ENCODE measurements at places on chromosomes 13 and 19.

DNA sequence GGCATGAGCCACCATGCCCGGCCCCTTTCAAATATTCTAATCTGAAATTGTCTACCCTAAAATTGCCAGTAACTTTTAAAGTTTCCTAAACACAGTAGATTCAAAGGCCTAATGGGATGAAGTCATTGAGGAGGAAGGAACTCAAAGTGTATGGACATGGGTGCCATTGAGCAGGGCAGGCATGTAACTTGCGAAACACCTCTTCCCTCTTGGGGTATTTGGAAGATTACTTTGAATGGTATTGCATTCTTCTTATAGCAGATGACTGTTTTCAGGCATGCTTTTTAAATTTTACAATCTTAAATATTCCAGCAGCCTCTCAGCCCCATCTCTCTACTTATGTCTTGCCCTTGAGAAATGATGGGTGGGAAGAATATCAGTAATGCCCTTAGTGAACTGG is 21.0 kb downstream of the TM9SF2 start:
- DNase-seq, result no peak

- DNase-seq, result no peak
These were observed 803.6 kb downstream of the DIAPH3 start for GRCh38 chr13:59360108-59360507.

DNA sequence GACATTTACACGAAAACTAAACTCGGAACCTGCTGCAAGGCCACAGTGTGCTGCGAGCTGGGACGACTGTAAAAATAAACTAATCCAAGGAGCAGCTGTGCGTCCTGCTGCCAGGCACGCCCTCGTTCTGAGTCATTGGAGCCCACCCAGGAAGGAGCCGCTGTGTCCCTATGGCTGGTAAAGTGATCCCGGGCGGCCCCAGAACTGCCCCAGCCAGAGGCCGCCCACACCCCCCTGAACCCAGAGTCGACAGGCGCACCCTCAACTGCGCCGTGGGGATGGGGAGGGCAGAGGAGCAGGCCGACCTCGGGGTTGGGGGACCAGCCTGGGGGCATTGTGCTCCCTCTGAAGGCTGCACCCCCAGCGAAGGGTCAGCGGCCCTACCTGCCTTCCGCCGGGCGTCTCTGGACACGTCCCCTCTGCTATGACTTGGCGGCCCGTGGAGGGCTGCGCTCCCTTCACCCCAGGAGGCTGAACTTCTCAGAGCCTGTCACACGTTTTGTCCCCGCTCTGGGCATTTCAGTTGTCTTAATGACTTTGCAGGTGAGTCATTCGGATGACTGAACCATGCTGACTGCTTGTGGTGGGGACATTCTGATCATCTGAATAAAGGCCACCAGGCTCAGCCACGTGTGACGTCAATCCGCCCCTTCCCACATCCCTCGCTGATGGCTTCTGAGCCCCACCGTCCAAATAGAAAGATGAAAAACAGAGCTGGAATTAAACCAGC is 42.7 kb downstream of the ADPRHL1 start:
- no peak for DNase-seq

DNA sequence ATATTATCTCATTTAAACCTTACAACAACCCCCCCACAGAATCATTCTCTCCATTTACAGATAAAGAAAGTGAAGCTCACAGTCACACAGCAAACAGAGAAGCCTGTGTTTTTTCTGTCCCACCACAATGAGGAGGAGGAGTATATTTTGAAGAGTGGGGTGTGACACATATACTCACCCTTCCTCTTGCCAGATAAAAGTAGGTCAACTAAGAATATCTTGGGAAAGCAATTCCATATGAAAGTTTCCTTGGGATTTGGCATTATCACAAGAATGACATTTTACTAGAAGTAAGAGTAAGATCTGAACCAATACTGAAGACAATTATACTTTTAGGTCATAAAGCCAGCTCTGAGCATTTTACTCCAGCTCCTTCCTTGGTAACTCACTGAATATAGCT is 287.5 kb upstream of the HTR2A start:
- DNase-seq, result no peak

GRCh38 chr19:16841391-16841926 is 12.3 kb downstream of the SIN3B start:
- no peak for DNase-seq

DNA sequence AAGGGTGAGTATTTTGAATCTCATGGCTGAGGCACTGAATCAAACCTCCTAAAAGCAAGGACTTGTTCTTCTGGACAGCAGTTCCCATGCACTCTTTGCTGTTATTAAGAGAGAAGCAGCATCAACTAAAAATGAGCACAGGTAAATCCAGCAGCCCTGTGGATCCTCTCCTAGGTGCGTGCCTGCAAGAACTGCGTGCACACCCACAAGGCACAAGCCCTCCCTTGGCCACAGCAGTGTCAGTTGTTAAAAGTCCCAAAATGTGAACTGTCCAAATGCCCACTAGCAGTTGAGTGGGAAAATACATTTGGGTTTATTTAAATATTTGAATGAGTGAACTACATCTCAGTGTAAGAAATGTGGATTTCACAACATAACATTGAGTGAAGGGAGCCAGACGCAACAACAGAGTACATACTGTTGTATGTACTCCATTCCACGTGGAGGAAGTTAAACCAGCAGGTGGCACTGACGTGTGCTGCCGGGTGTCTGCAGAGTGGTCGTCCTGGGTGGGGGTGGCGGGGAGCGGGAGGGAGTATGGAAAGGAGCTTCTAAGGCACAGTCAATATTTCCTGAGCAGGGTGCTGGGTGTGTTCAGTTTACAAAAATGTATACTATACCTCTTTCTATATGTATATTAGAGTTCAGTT is 266.4 kb downstream of the NALCN start:
- DNase-seq, result no peak

GRCh38 chr13:23488442-23488841 is 54.9 kb upstream of the SACS start:
- DNase-seq, result peak; percentile 70

- no peak for DNase-seq
These were observed 7.5 kb upstream of the TNFSF14 start for GRCh38 chr19:6677495-6677882.

- no peak for DNase-seq
These were observed 7.9 kb upstream of the RNASEH2B start for GRCh38 chr13:50901701-50902100.

- no peak for DNase-seq
These were observed 737 bp downstream of the XRCC1 start for GRCh38 chr19:43574424-43575155.

DNA sequence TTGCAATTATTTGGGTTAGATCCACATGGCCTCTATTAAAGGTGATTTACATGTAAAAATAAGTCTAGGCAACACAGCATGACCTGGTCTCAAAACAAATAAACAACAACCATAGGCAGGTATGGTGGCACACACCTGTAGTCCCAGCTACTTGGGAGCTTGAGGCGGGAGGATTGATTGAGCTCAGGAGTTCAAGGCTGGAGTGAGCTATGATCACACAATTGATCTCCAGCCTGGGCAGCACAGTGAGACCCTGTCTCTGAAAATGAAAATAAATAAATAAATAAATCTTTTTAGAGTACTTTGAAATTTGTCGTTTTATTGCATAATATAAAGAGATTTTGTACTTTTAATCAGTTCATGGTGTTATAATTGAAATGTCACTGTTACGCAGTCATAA is 93.3 kb downstream of the PAN3 start:
- DNase-seq, result no peak

- no peak for DNase-seq
These were observed 57.9 kb upstream of the VSTM2B start for GRCh38 chr19:29467824-29468401.

DNA sequence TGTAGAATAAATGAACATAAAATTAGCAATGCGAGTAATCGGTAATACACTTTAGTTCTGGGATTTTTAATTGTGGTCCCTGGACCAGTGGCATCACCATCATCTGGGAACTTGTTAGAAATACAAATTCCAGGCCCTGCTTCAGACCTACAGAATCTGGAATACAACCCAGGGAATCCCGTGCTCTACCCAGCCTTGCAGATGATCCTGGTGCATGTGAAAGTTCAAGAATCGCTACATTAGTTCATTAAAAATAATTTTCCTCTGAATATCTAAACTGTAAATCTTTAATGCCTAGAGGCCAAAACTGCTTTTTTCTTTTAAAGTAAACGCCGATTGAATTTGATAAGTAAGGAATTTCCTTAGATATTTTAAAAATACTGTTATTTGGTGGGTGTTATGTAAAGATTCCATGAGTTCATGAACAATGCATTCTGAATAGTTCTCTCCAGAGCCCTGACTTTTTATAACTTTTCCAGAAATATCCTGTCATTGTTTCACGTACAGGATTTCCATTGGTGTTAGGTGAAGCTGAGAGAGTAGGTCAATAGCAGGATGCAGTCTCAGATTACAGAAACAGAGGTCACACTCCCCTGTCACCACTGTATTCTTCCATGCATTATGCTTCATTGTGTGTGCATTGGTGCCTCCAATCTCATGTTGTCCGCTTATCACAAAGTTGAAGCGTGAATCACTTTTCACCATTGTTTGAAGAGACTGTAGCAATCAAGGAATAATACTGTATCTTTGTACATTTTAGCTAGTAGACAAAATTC is 596.5 kb upstream of the KLF12 start:
- DNase-seq, result no peak

DNA sequence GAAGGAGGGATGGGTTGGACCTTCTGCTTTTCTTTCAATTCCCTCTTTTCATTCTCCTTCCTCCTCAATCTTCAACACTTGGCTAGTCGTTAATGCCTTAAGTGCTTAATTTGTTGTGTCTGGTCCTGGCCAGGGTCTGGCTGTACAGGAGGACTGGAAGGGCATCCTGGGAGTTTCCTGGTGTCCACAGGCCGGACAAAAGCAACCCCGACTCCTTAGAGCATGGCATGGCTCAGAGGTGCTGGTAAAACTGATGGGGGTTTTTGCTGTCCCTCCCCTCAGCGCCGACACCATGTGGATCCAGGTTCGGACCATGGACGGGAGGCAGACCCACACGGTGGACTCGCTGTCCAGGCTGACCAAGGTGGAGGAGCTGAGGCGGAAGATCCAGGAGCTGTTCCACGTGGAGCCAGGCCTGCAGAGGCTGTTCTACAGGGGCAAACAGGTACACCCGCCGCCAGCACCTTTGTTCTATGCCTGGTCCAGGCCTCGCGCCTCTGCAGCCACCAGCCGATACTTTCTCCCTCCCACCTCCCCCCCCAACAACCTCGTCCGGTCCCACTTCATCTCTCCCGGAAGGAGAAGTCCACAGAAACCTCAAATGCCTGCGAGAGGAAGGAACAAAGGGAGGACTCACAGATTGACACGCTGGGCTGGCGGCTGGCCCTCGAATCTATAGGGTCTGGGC is 1.4 kb downstream of the UHRF1 start:
- DNase-seq, result peak; percentile 85

- DNase-seq, result no peak
These were observed 3.4 kb downstream of the FEM1A start for GRCh38 chr19:4794971-4795370.

GRCh38 chr13:50592412-50593155 is 250.9 kb downstream of the DLEU7 start:
- no peak for DNase-seq

- DNase-seq, result no peak
These were observed 149.1 kb downstream of the COG6 start for GRCh38 chr13:39804332-39805210.

DNA sequence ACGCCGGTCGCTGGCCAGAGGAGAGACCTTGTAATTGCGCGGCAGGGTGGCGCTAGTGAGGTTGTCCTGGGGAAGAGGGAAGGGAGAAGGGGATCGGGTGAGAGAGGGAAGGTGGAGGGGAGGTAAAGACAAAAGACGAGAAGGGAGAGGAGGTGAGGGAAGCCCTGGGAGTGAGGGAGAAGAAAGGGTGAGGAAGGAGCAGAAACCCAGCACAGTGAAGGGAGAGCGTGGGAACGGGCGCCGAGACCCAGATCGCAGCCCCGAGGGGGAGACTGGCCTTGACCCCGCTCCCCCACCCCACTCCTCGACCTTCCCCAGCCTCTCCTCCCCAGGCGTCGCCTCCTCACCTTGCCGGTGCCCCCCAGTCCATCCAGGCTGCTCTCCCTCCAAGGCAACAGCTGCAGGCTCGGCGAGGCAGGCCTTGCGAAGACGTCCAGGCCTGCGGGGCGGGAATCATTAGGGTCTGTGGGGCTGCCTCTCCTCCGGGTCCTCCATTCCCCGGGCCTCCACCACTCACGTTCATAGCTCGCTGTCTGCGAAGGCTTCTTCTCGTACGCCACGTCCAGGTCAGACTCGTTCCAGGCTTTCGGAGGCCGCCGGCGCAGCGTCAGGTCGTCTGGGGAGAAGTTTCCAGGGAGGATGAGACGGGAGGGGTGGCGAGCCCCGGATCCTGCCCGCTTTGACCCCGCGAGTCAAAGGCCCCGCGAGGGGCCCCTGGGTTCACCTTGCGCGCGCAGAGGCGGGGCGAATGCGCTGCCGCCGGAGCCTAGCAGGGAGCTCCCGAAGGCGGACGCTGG is 8.8 kb downstream of the PPP1R13L start:
- DNase-seq, result no peak

DNA sequence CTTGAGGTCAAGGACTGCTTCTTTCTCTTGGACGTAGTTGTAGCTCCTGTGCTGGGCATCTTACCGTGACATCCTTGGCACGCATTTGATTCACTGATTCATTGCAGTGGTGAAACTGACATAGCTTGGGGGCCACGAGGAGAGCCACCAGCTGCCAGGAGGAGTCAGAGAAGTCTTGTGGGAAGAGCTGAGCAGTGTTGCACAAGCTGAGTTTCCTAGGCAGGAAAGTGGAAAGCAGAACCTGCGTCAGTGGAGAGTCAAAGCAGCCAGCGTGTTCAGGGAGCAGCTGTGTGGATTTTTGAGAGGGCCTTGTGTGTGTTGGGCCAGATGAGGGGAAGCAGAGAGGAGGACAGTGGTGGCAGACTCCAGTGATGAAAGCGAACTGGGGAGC is 5.3 kb upstream of the GPR183 start:
- no peak for DNase-seq

DNA sequence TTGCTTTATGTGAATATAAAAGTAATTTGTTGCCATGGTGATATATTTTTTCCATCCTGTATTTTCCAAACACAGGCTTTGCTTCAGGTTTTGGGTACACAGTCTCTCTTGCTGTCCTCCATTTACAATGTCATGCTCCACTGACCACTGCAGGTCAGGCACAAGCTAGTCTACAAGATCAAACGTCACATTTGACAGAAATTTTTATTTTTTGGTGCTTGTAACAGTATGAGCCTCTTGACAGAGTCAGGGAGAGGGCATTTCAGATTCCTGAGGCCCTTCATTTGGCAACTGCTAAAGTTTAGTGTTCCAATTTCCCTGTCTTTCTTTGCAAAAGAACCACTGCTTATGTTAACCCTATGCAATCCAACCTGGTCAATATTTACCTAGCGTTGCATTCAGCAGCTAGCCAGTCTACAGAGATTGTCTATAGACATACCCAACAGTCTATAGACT is 175.0 kb downstream of the RFC3 start:
- peak; percentile 10 for DNase-seq

DNA sequence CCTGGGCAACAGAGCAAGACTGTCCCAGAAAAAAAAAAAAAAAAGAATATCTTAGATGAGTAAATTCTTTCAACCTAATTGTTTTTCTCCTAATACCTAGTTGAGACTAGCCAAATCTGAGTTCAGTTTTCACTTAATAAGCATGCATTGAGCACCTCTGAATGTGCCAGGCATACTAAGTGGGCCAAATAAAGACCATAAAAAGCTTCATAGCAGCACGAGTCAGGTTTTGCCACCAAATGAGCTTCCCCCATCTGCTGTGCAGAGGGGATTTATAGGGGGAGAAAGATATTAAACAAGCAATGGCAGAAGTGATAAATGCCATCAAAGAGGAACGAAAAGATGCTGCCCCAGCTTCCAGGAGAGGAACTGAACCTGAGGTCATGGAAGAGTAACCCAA is 11.4 kb downstream of the THSD1 start:
- no peak for DNase-seq

All from NCI-H510A (cell line).